ENCODE measurements at places on chromosomes 6 and 20.

GRCh38 chr20:1417273-1417672 is 24.4 kb upstream of the FKBP1A start:
- no peak for DNase-seq

DNA sequence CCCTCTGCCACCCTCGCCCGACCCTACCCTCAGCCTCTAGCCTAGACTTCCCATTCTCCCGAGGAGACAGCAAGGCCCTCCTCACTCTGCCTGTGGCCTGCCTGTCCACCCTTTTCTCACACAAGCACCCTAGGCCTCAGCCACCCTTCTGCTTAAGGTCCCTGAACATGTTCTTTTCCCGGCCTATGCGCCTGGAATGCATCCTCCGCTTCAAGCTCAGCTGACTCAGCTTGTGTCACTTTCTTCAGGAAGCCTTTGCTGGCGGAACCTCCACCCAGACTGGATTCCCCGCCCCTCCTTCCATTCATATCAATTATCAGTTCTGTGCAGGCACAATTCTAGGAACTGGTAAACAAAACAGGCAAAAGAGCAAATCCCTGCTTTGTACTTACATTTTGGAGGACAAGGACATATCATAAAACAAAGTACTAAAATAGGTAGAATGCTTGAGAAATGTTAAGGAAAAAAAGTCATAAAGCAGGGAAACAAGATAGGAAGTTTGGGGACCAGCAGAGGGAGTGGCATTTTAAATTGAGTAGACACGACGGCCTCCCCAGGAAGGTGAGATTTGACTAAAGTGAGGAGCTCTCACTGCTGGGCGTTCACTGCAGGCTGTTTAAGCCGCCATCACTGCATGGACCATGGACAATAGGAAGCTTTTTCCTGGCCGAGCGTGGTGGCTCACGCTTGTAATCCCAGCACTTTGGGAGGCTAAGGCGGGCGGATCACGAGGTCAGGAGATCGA is 17.9 kb upstream of the SNHG17 start:
- DNase-seq: no peak

DNA sequence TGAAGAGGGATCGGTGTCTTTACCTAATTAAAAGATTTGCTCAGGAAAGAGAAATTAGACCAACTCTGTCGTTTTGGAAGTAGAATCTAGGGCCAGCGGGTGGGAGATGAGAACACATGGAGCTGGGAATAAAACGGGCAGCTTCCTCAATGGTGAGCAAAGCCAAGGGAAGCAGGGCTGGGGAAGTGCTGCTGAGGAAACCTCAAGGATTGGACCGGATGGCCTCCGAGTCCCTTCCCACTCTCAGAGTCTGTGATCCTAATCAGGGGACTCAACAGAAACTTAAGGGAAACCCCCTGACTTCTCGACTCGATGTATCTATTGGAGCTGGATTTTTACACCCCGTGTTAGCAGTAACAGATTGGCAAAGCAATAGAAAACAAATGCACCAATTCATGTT is 10.8 kb downstream of the GCNT2 start:
- no peak for DNase-seq

GRCh38 chr20:50554694-50555579 is 44.8 kb downstream of the PTPN1 start:
- no peak for DNase-seq

DNA sequence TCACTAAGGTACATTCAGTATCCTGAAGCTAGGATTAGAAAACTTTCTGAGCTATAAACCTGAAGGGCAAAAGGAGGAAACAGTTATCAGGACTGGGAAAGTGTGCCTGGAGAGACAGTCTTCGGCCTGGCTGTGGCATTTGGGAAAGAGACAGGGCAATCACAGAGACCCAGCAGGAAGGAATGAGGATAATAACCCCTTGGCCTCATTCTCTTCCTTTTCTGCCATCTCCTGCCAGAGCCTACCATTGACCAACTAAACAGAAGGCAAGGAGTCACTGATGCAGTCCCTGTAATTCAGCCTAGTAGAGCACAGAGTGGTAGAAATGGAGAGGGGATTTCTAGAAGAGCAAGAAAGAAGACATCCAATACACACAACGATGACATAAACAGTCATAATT is 359.4 kb downstream of the HDGFL1 start:
- no peak for DNase-seq

DNA sequence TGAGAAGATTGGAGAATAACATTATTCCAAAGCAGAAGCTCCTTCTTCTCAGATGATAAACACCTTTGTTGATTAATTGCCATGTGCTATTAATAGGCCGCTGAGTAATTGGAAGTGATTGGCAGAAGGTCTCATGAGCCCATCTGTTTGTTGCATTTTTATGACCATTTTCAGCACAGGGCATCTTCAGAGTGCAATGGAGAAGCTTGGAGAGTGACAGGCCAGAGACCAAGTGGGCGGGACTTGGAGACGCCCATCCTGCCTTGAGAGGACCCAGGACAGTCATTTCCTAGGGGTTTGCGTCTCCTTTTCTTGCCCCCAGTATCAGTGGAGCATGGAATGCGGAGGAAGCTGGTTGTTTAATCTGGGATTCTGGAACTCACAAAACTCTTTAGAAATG is 89.5 kb downstream of the CDH4 start:
- no peak for DNase-seq

DNA sequence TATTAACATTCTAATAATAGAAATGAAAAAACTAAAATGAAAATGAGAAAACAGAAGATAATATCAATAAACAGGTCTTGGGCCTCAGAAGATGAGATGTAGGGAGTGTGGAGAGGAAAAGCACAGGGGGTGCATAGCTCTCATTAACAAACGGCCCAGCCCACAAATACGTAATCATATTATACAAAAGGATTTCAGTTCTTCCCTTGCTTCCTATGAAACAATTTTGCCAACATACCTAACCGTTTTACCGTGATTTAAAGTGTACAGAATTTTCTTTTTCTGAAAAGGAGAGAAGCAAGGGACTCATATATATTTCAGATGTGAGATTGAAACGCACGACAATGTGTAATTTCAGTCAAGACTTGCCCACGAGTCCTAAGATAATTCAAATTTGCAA is 136.0 kb downstream of the HFE start:
- no peak for DNase-seq

DNA sequence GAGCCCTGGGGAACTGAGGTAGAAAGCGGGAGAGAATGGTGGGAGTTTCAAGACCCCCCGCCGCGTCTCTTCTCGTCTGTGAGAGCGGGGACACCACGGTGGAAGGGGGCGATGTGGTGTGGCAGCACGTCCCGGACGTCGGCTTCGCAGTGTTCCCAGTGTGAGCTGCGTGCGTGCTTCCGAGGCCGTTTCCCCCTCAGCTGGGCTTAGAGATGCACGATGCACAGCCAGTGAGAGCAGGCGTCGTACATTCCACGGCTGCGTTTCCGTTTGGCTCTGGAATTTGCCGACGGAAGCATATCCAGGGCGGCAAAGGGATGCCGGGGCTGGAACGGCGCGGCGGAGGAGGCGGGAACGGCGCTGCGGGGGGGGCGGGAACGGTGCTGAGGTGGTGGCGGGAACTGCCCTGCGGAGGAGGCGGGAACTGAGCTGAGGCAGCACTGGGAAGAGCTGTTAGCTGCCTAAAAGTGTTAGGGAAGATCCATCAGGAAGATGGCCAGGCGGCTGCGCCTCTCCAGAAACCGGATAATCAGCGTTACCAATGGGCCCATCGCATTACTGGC is 37.7 kb downstream of the KIF25 start:
- no peak for DNase-seq

GRCh38 chr20:33267701-33268100 is 15.3 kb upstream of the BPIFB1 start:
- no peak for DNase-seq

DNA sequence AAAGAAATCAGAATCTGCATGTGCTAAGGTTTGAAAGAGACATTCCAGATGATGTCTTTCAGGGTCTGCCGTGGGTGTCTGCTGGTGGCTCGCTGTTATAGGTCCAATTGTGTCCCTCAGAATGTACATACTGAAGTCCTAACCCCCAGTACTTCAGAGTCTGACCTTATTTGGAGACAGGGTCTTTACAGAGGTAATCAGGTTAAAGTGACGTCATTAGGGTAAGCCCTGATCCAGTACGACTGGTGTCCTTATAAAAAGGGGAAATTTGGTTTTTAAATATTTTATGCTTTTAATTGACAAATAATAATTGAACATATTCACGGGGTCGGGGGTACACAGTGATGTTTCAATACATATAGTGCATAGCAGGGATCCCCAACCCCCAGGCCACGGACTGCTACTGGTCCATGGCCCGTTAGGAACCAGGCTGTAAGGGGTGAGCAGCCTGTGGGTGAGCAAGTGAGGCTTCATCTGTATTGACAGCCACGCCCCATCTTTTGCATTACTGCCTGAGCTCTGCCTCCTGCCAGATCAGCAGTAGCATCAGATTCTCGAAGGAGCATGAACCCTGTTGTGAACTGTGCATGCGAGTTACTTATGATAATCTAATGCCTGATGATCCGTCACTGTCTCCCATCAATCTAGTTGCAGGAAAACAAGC is 33.2 kb upstream of the SLC22A23 start:
- DNase-seq: no peak

DNA sequence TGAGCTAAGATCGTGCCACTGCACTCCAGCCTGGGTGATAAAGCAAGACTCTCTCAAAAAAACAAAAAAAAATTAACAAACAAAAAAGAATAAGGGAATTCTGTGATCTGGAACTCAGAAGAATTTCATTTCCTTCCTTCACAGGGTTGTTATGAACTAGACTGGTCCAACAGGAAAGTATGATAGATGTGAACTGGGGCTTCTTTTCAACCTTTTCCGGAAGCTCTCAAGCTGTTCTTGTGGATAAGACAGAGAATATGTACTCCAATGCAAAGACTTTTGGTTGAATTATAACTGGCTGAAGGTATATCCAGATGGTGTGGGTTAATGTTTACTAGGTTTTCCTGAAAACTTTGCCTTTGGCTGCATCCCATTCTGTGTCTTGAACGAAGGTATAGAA is 5.3 kb downstream of the RNF8 start:
- DNase-seq: no peak

GRCh38 chr6:92962846-92963245 is 456.5 kb downstream of the EPHA7 start:
- DNase-seq: no peak

DNA sequence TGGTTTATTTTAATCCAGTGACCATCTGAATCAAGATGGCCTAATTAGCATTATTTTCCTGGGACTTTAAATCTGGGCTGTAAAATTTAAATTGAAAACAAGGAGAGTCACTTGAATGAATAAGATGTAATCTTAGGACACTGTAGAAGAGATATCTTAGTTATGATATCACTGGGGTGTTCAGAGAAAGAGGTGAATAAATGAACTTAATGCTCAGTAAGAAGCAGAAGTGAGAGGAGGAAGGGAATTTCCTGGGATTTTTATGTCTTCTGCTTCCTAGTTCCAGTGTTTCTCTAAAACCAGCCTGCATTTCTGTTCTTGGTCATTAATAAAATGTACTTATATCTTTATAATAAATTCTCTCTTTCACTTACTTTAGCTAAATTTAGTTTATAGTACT is 136.8 kb upstream of the PTPRK start:
- DNase-seq: no peak

GRCh38 chr6:130852844-130853554 is 25.8 kb downstream of the SMLR1 start:
- no peak for DNase-seq
